ENCODE measurements at places on chromosomes 5 and 9. TPM values are rescaled to one million over a fixed set of nuclear protein-coding genes. Genes with fewer than 3 reads are reported as not detected.

OR13C2 gene
- not detected for total RNA-seq

GRCh38 chr5:99019812-99020697, 91.2 kb upstream of the CHD1 start:
- peak; percentile 96 for DNase-seq

DNA sequence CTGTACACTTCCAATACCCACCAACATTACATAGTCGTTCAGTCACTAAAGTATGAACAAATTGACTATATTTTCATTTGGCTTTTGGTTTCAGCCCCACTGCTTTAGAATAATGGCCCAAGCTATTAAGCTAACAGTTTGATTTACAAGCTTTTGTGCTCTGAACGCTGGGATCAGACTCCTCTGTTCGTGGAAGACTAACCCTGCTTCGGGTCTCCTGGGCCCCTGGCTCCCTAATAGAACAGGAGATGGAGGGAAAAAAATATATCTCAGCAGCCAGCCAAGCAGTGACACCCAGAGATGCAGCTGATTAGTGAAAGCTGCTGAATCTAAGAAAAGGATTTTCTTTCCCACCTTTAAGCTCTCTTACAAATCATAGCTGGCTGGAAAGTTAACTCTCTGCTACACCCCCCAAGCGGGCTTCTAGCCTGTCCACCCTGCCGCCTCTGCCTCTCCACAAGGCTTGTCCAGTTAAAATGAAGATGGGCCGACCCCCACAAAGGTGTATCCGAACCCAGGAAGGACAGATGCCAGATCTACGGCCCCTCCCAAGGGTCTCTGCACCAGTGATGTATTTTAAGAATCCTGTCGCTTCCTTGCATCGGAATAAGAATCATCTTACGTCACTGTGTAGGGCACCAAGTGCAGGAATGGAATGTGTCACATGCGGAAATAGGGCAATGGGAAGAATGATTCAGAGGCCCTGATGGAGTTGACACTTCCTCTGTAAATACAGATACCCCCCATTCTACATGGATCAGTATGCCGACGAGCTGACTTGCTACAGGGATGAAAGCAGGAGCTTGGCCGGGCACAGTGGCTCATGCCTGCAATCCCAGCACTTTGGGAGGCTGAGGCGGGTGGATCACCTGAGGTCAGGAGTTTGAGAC, 33.4 kb upstream of the BARHL1 start:
- DNase-seq = peak; percentile 14

IFNK gene
- total RNA-seq = not detected

GRCh38 chr9:133679056-133679455, 42.9 kb downstream of the DBH start:
- DNase-seq = no peak

WDR41 gene
- total RNA-seq = 71.4 TPM

Data from renal cortical epithelial cell (primary cell).